ENCODE measurements at places on chromosomes 1 and 21.

DNA sequence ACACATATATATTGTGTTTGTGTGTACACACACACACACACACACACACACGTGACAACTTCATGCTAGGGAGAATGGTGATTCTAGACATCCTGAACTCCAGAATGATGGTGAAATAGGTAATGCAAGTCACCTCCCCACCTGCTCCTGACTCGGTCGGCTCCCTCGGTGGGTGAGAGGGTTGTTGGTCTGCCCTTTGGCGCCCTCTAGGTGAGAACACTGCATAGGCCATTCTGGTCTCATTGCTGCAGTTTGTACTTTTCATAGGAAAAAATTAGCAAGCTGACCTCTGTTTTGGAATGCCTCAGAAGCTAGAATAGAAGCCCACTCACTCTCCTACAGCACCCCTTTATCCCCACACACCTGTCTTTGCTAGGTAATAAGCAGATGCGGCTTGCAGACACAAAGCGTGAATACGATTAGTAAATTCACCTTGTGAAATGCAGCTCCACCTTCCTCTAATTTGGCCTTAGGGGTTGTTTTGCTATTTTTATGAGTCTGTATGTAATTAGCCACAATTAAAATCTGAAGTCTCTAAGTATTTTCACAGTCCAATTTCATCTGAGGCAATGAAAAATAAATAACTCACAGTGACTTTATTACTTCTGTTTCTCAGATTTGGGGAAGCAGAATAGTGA, 130.0 kb upstream of the KCNJ15 start:
- DNase-seq: peak; percentile 44

- DNase-seq: no peak
These were observed 87.9 kb downstream of the VAV3 start for GRCh38 chr1:107877092-107877491.

GRCh38 chr1:6234502-6235295, 1.1 kb downstream of the ICMT start:
- DNase-seq: no peak

DNA sequence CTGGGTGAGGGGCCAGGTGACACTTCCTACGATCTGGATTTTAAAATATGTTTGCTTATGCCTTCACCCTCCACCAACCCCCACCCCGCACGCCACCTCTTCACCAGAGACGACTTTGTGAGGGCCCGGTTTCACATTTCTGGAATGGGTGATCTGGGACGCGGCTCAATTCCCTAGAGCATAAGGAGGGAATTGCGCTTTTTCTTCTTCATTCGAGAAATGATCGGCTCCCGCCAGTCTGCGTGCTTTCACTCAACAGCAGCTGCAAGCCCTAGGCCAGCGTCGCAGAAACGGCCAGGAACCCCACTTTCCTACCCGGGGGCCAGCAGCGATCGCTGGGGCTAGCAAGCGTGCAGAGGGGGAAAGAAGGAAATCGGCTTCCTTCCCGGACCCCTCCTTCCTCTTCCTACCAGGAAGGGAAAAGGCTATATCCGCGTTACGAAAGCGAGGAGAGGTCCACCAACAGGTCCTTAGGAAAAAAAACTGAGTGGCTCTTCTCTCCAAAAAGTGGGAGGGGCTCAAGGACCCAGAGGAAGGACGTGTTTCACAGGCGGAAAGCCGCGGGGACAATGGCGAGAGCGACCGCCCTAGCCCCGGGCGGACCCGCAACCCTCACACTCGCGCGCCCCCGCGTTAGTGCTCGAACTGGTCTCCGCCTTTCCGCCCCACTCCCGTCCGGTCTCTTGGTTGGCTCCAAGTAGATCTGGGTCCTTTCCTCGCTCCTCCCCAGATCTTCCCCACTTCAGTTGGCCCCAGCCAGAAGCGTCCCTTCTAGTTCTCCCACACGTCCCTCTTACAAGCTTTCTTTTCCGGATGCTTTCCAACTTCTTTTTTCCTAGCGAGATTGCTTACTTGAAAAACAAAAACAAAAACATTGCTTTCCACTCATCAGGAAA, 1.1 kb upstream of the ADAMTS1 start:
- DNase-seq: no peak

- DNase-seq: no peak
These were observed 33.2 kb upstream of the EPHA8 start for GRCh38 chr1:22529901-22530621.

DNA sequence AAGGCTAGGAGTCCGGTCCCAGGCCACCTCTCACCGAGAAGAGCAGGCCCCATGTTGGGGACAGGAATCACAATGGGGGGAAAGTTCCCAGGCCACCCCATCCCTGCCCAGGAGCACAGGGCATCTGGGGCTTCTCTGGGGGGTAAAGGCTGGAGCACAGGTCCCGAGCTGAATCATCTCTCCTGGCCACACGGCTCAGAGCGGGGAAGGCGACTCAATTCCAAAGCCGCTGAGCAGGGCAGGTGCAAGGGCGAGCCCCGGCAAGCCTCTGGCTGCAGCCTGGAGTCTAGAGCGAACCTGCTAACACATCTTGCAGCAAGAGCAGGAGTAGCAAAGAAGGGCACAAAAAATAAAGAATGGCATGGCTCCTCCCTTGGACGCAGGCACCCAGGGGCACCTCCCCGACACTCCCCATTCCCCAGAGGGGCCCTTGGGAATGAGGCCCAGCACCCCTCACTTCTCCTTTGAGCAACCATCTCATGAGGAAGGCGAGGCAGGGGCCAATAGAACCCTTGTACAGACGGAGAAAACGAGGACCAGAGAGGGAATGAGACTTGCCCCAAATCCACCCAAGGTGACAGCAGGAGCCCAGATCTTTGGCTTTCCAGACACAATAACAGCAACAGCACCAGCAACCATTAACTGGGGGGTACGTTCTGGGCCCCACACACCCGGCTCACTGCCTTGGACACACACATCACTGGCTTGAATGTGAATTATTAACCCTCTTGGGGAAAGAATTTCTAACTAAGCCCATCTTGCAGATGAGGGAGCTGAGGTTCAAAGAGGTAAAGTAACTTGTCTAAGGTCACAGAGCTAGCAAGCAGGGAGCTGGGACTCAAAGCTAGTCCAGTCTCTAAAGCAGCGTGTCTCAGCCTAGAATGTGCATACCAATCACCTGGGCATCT, 20.7 kb upstream of the ALDH4A1 start:
- no peak for DNase-seq

DNA sequence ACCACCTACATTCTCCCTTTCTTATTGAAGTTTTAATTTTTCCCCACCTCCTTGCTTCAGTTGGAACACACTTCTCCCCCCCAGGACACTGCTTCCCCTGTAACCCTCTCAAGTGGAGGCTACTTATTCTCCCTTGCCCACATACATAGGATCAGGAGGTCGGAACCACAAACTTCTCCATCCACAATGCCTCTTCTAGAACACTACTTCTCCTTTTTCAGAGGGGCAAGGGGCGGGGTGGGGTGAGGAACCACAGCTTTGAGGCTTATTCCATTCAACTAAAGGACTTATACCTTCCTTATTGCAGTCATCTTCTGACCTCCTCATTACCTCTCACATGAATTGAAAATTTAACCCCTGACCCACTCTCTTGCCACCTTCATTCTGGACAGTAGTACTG, 81.3 kb downstream of the NEK7 start:
- no peak for DNase-seq

DNA sequence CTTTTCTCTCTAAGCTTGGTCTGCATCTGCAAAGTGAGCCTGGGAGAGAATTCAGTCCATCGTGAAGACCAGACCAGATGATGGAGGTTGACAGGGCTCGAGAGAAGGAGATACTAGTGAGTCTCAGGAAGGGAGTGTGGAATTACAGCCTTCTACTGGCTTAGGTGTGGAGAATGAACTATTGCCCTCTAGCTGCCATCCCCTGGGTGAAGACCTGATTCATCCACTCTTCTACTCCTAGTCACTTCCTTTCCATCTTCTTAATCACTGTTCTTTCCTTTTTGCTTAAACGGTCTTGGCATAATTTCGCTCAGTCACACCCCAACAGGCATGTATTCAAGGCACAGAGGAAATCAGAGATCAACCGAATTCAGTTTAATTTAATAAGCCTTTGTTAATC, 34.0 kb upstream of the HSD17B7 start:
- no peak for DNase-seq

GRCh38 chr1:2951856-2952255, 69.4 kb upstream of the ACTRT2 start:
- no peak for DNase-seq

- DNase-seq: no peak
These were observed 127.8 kb downstream of the TMEM53 start for GRCh38 chr1:44546403-44547053.

DNA sequence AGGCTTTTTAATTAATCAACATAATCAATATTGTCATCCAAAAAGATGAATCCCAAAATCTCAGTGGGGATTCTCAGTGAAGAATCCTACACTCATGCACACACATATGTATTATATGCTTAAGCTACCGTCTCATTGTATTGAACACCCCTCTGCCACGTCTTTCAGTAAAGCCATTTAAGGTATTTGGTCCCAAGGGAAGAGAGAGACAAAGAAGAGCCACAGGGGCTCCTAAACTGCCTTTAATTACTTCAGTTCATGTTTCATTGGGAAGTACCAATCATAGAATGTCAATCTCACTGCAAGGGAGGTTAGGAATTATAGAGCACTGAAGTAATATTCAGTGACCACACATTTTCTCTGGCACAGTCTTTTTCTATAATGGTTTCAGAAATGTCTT, 388.6 kb upstream of the NEGR1 start:
- DNase-seq: no peak

DNA sequence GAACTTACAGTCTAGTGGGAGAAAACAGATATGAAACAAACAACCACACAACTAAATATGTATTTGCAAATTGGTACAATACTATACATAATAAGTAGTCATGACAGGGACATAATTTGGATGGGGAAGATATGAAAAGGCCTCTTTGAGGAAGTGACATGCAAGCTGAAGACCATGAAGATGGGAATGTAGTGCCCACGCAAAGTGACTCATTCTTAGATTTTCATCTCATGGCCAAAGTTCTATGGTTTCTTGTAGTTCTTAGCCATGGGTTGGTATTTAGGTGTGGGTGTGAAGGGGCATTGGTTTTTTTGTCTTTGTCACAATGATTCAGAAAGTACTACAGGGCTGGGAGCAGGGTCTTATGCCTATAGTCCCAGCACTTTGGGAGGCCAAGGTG, 105.4 kb upstream of the FAM78B start:
- no peak for DNase-seq

GRCh38 chr21:44982558-44983250, 42.9 kb downstream of the SLX9 start:
- DNase-seq: no peak

DNA sequence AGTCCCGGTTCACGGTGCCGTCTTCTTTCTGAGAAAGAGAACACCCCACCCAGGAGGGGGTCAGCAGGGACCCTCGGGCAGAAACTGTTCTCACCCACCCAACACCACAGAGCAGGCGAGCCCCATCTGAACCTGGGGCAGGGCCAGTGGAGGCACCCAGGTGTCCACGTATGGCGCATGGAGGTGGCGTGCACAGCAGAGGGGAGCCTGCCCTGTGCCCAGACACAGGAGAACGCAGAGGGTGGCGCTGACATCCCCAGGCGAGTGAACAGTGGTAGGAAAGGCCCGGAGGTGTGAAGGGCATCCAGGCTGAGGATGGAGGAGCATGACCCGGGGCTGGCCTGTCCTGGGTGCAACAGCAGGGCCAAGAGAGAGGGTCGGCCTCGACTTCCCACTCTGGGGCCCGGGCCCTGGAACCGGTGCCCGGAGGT, 91.1 kb downstream of the STUM start:
- DNase-seq: no peak

GRCh38 chr21:45823100-45823681, 158.4 kb upstream of the COL6A1 start:
- no peak for DNase-seq

DNA sequence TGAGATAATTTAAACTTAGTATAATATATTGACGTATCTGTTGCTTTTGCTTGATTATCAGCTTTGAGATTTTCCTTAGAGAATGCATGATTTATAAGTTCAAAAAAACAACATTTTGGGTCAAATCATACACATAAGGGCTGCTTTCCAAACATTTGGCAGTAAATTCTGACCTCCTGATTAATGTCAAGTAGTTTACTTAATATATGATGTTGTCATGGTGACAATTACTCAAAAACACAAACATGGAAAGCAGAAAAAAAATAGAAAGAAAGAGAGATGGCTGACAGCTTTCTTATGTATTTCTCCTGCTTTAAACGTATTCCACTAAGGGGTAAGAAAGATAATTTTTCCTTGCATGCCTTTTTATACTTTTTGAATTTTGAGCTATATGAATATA, 258.2 kb upstream of the C1orf105 start:
- no peak for DNase-seq

DNA sequence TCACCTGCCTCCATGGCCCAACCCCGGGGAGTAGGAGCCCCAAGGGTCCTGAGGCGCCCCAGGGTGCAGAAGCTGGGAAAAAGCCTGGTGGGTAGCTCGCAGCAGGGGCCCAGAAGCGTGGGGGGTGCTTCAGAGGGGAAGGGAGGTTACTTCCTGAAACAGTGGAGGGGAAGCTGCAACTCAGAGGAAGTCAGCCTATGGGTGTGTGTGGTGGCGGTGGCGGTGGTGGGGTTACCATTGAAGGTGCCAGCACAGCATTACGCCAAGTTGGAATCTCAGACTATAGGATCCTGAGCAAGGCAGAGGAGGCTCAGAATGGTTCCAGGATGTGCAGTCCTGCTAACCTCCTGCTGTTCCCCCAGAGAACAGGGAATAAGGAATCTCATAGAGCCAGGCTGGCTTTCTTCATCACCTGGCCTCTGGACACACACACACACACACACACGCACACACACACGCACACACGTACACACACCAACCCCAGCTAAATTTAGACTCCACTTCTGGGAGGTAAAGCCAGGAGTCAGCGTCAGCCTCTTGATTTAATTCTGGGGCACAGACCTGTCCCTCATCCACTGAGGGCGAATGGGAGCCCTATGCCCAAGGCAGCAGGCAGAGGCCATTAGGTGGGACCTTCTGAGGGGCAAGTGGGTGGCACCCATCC, 1.3 kb downstream of the DENND4B start:
- DNase-seq: peak; percentile 56

- DNase-seq: no peak
These were observed 81.3 kb downstream of the LRRC8D start for GRCh38 chr1:89901957-89902669.

- no peak for DNase-seq
These were observed 226.6 kb upstream of the KAZN start for GRCh38 chr1:14371771-14372497.

- no peak for DNase-seq
These were observed 26.8 kb upstream of the EPHA8 start for GRCh38 chr1:22536506-22536905.

DNA sequence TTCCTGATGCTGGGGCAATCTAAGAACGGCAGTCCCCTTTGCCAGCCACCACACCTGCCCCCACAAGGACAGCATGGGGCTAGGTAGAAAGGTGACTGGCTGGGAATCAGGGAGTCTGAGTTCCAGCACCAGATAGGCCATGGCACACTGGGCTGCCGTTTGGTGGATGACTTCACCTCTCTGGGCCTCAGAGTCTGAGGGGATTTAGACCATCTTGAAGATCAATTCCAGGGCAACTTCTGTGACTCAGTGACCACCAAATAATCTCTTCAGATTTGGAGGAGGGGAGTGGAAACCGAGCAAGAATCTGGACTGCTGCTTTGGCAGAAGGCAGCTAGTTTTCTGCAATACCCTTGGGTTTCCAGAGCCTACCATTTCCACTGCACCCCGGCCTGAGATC, 92.1 kb upstream of the EDN2 start:
- no peak for DNase-seq

Data from activated CD4-positive, alpha-beta T cell treated with anti-CD3 and anti-CD28 coated beads for 24 hours (primary cell).